Left renal pelvis (tissue), 4 donors: ENCODE measurements at places on chromosomes 1 and 21. TPM values are rescaled to one million over a fixed set of nuclear protein-coding genes. Genes with fewer than 3 reads are reported as not detected.

Gene PAPPA2
- polyA plus RNA-seq, result 2.2 TPM

Gene SUSD4
- polyA plus RNA-seq, result 0.91 TPM

Gene TENT5C
- 3.7 TPM for polyA plus RNA-seq

Gene MASP2
- 3.6 TPM for polyA plus RNA-seq

Gene IGSF3
- polyA plus RNA-seq, result 18.6 TPM

Gene MSH4
- 0.37 TPM for polyA plus RNA-seq

Gene CLDN14
- polyA plus RNA-seq, result 4.4 TPM

Gene OR14K1
- not detected for polyA plus RNA-seq

Gene PPP1R15B
- 45.0 TPM for polyA plus RNA-seq

Gene TRIM67
- 0.11 TPM for polyA plus RNA-seq

Gene TTC34
- polyA plus RNA-seq, result 1.1 TPM

Gene FBXO42
- 21.1 TPM for polyA plus RNA-seq
